Neural progenitor cell (in vitro differentiated cells): ENCODE measurements at places on chromosomes 1 and 21.

- no peak for DNase-seq
Observed at GRCh38 chr1:167095368-167095767, 1.5 kb downstream of the STYXL2 start.

DNA sequence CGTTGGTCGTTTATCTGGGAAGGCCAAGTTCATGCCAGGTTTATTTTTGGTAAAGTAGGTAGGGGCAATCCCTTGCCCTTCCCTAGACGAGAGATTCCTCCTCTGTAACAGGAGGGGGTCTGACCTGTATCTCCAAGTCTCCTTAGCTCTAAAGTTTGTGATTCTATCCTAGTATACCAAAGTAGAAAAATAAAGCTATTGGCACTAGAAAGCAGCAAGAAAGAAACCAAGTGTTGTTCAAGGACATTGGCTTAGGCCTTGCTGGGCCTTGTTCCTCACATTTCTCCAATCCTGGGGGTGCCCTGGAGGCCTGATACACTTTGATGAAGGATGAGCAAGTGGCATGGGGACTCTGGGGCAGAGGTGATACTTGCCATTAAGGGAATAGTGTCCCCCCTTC is 814 bp downstream of the MTARC2 start:
- DNase-seq: no peak

- DNase-seq: peak; percentile 85
Observed at GRCh38 chr1:27496604-27497155, 6.7 kb upstream of the WASF2 start.

- no peak for DNase-seq
Observed at GRCh38 chr1:151705753-151706463, 10.7 kb downstream of the CELF3 start.

DNA sequence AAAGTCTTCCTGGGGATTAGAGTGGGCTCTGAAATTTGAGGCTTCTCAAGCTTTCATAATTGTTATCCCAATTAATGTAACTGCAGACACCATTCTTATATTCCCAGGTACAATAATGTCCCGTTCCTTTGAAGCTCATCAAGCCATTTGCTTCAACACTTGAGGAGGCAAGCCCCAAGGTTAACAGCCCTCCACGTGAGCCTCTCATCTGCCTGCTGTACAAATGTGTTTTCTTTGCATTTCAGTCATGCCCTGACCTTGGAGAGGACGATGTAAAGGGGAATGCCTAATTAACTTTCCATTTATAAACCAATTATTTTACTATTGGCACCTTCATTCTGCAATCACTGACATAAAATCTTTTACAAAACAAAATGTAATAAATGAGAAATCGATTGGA is 106.3 kb downstream of the SETD4 start:
- no peak for DNase-seq

GRCh38 chr21:41147096-41147978 is 20.6 kb upstream of the BACE2 start:
- DNase-seq: peak; percentile 56

- DNase-seq: no peak
Observed at GRCh38 chr1:46581681-46582455, 22.2 kb downstream of the MKNK1 start.

DNA sequence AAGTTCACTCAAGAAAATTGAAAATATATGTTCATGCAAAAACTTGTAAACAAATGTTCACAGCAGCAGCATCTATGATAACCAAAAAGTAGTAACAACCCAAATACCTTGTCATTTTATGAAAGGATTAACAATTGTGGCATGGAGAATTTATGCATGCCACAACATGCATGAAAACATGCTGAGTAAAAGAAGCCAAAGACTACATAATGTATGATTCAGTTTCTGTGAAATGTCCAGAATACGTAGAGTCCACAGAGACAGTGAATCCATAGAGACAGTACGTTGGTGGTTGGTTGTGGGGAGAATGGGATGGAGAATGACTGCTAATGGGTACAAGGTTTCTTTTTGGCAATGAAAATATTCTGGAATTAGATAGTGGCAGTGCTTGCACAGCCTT is 148.7 kb downstream of the MAST2 start:
- no peak for DNase-seq
